NCI-H1105 (cell line): ENCODE measurements at places on chromosomes 16 and 17.

DNA sequence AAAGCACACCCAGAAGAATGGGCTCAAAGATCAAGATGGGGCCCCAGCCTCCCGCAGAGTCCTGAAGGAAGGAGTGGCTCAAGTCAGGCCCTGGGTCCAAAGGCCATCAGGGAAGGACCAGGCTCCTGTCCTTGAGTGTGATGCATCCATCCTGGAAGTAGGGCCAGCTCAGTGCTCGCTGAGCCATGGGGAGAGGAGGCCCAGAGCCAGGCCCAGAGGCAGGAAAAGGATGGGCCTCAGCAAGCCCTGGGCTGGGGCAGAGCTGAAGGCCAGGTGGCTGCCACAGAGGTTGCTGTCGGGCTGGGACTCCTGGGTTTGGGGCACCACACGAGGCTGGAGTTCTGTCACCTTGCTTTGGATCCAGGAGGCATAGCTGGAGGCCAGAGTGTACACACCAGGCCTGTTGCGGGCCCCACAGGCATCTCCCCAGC is 3.7 kb downstream of the PRSS8 start:
- DNase-seq = no peak

DNA sequence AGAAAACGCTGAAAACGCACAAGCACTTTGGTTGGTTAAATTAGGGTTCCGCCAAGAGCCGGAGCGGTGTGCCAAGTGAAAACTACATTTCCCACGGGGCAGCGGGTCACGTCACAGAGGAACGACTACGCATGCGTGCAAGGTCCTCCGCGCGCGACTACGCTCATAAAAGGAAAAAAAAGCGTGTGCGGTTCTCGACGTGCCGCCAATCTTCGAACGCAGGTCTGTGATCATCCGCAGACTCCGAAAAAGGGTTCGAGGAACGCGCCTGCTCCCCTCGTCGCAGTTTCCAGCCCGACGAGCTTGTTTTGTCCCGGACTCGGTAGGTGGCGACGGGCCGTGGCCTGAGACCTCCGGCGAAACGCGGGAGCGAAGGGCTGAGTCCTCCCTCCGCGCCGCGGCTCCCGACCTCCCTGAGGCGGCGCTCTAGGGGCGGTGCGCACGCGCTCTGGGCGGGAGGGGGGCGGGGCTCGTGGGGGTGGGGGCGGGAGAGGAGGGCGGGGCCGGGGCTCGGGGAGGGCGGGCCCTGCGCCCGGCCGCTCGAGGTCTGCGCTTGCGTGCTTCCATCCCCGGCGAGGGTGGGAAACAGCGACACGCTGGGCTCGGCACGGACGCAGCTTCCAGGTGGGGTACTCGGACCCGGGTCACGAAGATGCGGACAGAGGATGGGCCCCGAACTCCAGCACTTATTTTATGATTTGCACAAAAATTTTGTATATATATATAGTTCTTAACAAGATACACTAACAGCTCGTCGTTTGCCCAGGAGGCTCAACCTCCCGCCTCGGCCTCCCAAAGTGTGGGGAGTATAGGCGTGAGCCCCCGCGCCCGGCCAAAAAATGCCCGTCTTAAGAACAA is at the start of gene SGF29:
SGF29 (plus strand) TSS at position 145 of the 858 bp plus-strand sequence. CDS start 27,150 bp downstream, outside the sequence.
- DNase-seq = peak; percentile 78

- no peak for DNase-seq
These were observed 6.5 kb upstream of the FOXF1 start for GRCh38 chr16:86503830-86504229.

DNA sequence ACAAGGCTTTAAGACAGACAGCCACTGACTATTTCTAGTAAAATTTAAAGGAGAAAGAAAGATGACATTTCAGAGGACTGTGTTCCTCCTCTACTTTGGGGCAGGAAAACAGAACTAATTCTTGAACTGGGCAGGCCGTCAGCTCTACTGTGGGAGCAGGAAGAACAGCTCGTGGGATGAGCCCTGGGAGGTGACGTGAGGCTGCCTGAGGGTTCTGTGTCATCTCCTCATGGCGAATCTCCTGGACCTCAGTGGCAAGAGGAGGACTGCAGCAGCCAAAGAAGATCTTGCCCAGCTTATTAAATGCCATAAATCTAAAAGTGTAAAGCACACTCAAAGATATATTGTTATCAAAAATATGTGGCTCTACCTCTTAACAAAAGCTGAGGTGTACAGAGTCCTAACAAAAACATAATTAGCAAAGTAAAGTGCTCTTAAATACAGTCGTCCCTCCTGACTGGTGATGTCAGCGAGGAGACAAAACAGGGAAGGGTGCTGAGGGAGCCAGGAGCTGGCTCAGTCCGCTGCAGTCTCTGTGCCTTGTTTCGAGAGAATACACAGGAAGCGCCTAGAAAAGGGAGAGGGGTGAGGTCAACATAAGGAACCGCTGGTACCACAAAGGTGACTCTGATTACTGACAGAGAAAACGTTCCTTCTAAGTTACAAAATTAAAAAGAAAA is 58.0 kb downstream of the CREBBP start:
- no peak for DNase-seq

DNA sequence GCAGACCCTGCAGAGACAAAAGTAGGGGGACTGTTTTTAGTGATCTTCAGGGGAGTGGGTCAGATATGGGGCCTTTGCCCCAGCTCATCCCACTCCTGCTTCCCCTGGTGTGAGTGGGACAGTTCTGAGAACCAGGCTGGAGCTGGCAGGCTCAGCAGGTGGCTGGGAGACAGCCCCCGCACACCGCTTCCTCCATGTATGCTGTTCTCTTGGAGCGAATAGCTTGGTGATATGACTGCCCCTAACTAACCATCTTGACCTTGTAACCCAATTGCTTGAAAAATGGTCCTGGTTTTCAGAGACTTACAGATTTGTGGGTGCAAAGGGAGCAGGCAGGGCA is 61.5 kb downstream of the PRMT7 start:
- no peak for DNase-seq

DNA sequence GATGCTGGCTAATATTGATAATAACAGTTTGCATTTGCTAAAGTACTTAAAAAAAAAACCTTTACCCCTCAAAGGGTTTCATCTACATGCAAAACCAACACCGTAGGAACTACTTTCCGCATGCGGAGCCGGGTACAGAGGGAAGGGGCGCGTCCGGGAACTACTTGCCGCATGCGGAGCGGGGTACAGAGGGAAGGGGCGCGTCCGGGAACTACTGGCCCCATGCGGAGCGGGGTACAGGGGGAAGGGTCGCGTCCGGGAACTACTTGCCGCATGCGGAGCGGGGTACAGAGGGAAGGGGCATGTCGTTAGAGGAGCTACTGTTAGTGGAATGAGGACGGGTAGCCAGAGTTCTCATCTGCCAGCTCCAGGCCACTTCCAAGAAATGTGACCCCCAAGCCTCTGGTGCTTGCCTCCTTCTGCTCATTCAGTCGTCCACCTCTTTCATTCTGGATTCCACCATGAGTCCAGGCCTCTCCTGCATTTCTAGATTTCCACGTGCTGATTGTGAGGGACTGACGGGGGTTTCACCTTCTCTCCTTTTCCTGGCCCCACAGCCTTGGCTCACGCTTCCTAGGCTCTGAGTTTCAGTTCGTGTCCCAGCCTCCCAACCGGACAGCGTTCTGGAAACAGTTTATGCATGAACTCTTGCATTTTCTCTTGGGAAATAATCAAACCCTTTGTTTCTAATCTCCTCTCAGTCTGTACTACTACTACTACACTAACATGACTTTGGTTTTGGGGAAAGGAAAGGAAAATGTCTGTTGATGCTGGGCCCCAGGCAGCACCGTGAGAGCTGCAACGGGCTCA is 26.9 kb downstream of the MINK1 start:
- no peak for DNase-seq

GRCh38 chr16:58415003-58415402 is 22.7 kb downstream of the GINS3 start:
- no peak for DNase-seq

DNA sequence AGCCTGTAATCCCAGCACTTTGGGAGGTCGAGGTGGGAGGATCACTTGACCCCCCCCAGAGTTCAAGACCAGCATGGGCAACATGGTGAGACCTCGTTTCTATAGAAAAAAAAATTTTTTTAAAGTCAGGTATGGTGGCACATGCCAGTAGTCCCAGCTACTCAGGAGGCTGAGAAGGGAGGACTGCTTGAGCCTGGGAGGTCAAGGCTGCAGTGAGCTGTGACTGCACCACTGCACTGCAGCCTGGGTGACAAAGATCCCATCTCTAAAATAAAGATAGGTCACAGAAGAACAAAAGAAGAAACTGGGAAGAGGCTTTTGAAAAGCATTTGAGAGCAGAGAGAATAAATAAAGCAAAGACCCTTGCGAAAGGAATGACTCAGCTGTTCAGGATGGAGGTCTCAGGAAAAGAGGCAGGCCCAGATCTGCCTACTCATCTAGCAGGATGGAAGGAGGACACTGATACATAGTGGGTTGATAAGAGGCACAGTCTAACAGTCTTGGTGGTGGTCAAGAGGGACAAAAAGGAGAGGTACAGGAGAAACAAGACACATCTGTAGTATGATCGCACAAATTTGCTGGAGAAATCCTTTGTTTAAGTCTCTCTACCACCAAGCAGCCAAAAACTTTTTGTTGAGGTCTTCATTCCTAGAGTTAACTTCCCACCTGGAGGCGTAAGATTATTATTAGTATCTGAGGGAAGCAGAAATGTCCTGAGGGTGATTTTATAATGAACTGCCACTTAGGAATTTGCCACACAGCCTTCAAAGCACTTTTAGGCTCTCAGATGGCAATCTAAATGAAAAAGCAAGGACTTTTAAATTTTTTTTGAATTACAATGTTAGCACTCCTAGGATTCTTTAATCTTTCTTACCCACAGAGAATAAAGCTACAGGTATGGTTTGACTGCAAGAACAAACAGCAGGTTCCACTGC is 17.6 kb downstream of the ZSWIM7 start:
- no peak for DNase-seq

DNA sequence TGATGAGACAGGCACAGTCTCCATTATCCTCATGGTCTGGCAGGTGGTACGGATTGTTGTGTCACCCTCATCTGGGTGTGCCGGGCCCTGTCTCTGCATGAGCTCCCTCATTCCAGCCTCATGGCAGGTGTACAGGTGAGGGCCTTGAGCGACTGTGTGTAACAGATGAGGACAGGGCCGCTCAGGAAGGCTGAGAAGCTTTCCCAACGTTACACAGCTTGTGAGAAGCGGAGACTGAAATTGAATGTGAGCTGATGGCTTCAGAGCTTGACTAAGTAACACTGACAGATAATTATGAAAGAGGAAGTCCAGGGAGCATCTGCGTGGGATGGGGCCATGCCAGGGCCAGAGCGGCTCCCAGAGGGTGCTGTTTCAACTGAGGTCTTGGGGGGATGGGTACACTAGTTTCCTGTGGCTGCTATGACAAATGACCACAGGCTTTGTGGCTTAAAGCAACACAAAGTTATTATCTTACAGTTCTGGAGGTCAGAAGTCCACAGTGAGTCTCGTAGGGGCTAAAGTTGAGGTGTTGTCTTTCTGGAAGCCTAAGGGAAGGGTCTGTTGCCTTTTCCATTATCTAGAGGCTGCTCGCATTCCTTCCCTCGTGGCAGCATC is 36.7 kb downstream of the CMIP start:
- no peak for DNase-seq

- no peak for DNase-seq
These were observed 87.6 kb downstream of the XYLT1 start for GRCh38 chr16:17382949-17383863.

DNA sequence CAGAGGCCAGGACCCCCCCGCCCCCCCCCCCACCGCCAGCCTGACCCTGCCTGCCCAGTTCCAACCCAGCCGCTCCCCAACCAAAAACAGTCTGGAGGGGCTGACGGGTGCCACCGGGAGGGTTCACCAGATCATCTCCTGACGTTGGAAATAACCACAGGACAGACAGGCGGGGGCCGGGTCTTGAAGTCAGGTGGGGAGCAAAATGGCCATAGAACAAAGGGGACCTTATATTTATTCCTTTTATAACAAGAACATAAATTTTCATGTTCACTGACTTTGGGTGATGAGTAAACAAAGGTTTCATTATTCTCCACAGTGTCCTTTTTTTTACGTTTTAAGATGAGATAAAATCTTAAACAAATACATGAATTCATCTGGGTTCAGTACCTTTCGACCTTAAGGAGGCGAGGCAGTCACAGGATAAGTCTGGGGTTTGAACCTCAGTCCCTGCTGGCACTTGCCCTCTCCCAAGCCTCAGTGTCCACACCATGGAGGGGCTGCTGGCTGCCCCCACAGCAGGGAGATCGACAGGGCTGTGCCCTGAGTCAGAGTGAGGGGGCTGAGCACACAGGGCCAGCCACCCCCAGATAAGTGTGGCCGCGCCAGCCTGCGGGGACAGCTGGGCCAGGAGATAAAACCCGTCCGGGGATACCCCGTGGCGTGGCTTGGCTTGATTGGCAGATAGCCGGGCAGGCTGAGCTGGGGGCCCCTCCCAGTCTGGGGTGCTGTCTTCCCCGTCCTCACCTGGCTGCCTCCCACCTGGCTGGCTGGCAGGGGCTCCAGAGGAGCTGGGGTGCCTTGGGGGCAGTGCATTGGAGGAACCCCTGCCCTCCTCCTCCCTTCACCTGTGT is 15.0 kb downstream of the SLC7A5 start:
- no peak for DNase-seq

GRCh38 chr17:74457146-74457819 is 9.2 kb upstream of the CD300A start:
- DNase-seq = peak; percentile 55

GRCh38 chr17:74431568-74432423 is at the start of gene GPRC5C:
TSS of gene GPRC5C (plus strand) at chr17:74432088. CDS start at chr17:74439777, 7,689 bp downstream.
- DNase-seq = peak; percentile 24

GRCh38 chr17:39517224-39517623 is 55.9 kb downstream of the CDK12 start:
- DNase-seq = no peak
